CD4-positive, alpha-beta T cell treated with Interleukin-15 for 4 hours (primary cell): ENCODE measurements at places on chromosomes 7 and 10.

GRCh38 chr10:681670-682318 is 7.7 kb downstream of the DIP2C start:
- DNase-seq: no peak

DNA sequence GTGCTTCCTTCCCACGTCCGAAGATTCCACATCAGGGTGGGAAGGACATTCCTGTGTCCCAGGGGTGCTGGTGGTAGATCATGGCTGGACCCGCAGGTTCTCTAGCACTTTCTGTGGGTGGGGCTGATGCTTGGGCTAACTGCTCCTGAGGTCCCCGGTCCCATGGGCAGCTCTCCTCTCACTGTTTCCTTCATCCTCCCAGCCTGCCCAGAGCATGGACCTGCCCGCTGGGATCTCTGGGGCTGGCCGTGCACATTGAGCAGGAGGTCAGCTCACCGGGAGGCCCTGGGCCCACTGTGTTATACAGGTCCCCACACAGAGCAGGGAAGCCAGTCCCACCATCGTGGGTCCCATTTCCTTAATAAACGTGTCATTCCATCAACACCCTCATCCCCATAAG is 502.3 kb downstream of the TCERG1L start:
- DNase-seq: no peak

DNA sequence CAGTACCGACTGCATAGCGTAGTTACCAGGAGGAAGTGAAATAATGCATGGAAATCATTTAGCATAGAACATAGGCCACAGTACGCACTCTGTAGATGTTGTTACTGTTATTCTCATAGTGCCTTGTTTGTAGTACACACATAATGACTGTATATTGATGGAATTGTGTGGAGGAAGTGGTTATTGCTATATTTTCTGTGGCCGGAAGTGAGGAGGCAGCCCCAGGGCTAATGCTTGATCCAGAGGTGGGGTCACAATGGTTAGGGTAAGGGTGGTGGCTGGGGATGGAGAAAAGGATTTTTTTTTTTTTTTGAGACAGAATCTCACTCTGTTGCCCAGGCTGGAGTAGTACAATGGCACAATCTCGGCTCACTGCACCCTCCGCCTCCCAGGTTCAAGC is 4.5 kb upstream of the MGAM start:
- DNase-seq: no peak

DNA sequence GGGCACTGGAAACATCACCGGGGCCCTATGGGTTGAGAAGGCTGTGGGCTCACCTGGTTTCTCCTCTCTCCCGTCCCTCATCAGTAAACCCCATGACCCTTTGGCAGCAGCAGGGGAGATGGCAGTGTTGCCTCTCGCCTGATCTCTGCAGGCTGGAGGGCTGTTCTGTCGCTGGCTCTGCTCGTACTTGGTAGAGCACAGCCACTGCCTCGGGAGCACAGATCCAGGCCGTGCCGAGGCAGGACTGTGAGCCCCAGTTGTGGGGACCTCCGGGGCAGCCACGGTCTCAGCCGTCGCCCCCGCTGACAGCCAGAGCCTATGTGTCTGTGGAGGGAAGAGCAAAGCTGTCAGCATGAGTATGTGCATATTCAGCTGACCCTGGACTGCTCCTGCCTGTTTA is 94.9 kb downstream of the PTPRE start:
- no peak for DNase-seq

DNA sequence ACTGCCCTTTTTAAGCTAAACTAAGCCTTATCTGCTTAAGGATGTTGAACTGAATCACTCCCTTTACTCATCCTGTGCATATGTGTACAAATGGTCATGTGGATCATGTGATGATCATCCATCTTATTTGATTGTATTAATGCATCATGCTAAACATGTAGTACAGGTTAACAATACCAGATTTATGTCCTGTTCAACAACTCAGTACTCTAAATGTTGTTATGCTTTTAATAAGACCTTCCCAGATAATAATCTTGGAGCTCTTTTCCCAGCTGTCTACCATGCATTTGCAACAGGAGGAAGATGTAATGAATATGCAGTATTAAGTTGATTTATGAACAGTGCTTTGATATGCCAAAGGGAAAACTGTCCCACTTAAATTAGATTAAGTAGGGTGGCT is 318.0 kb downstream of the BICC1 start:
- no peak for DNase-seq

DNA sequence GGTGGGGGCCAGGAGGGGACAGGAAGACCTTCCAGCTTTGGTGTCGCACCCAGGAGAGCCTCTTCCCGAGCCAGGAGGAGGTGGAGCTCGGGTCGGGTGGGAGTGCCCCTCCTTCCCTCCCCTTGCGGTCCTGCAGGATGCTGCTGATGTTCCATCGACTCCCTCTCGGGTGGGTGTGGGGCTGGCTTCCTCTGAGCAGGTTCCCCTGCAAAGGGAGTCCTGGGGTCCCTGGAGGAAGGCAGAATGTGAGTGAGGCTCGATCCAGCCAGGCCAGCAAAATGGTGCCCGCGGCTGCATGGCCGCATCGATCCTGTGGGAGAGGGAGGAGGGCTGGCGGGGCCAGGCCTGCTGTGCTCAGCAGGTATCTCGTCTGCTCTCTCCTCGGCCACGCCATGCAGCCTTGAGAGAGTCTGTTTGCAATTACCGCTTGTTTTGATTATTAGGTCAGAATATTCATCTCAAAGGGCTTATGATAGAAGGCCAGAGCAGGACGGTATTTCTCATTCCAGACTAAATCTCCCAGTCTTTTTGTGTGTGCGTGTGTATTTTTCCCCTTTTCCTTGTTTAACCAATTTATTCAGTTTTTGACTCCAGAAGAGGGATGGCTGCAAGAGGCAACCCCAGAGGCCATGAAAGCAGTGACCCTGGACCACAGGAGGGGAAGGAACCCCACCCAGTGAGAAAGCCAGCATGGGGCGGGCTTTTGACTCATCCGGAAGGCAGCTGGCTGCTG is 137.3 kb upstream of the ZMIZ1 start:
- DNase-seq: no peak

DNA sequence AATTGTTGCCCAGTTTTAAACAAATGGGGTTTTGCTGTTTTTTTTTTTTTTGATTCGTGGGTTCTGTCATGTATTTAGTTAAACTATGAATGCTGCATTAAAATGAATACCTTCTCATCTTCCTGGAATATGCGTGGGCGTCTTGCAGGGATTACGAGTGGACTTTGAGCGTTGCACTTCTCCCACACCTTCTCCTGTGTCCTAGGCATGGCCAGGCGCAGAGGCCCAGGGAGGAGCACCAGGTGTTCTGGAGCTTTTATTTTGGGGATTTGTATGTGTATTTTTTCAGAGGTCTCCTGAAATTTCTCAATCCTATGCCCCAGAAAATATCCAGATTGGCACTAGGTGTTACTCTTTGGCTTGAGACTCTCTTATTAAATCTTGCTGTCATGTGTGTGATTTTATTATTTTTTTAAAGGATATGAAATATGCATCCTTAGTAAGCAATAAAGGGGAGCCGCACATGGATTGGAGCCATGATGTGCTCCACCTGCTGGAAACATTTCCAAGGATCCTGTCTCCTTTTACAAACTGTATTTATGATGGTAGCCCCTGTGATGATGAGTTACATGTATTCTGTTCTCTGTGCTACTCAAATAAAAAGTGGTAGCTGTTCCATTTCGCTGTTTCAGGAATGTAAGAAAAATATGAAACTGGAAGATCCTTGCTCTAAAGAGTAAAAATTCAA is 482.2 kb upstream of the KLF6 start:
- DNase-seq: no peak

- DNase-seq: no peak
Measured at GRCh38 chr10:131431533-131431932, 120.0 kb upstream of the TCERG1L start.

- no peak for DNase-seq
Measured at GRCh38 chr10:110513949-110514348, 16.2 kb downstream of the DUSP5 start.

- DNase-seq: no peak
Measured at GRCh38 chr10:26057466-26057865, 123.4 kb downstream of the MYO3A start.

DNA sequence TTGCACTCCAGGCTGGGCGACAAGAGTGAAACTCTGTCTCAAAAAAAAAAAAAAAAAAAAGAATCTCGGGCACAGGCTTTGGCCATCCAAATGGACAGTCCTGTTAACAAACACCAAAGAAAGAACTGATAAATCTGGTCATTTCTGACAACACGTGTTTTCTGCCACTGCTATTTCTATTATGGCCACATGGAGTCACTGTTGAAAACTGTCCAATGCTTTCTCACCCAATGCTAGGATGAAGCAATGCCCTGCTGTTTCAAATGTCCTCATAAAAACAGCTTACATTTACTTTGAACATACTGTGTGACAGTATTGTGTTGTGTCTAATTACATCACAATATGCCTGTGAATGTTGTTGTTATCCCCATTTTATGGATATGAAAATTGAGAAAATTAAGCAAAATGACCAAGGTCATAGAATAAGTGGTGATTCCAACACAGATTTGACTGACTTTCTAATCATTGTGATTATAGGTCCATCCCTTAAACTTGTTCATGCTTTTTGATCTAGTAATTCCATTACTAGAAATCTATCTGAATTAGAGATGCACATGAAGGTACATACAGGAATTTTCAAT is 19.9 kb upstream of the MAP3K8 start:
- DNase-seq: peak; percentile 64

GRCh38 chr7:87151729-87152111 is 533 bp upstream of the DMTF1 start:
- no peak for DNase-seq

DNA sequence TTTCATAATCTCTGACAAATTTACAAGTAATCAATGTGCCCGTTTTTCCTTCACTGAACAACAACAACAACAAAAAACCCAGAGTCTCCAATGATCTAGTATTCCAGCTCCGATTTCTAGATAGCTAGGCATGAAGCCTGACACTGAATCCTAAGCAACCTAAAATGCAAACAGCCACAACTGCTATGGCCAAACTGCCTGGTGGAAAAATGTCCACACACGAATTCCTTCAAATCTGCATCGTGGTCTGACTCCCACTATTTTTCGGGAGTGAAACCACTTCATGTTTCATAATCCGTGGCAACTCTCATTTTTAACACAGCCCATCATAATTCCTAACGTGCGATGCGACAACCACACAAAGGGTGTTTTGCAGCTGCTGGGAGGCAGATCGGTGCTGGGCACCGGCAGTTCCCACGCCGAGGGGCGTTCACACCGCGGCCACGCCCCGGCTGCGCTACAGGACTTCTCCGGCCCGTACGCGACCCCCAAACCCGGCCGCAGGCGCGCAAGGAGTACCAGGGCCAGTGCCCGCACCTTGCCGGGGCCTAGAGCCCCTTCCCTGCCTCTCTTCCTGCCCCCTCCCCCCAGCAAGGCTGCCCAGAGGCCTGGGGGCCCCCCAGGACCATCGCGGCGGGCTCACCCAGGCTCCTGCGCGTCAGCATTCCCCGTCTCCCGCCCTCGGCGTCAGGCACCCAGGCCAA is 814 bp downstream of the RUFY2 start:
- DNase-seq: peak; percentile 24

GRCh38 chr7:90955641-90956207 is 308.5 kb upstream of the FZD1 start:
- DNase-seq: no peak

GRCh38 chr10:53839440-53840039 is 961.5 kb downstream of the PCDH15 start:
- DNase-seq: no peak

GRCh38 chr7:11251436-11251835 is 277.8 kb downstream of the PHF14 start:
- DNase-seq: no peak

DNA sequence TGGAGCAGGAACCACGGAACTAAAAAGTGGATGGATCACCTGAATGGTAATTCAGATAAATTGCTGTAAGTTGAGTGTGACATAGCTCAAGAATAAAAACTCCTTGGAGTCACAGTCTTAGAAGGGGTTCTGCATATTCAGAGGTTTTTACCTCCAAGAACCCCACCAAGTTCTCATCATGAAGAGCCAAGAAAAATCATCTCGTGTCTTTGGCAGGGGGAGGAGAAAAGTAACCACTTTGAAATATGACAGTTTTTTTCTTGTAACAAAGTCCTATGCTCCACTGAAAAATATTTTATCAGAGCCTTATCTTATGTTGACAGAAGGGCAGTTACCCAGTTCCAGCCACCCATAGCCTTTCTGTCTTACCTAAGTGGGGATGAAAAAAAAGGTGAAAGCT is 38.2 kb upstream of the MBL2 start:
- no peak for DNase-seq

- DNase-seq: no peak
Measured at GRCh38 chr7:85030893-85031292, 156.0 kb downstream of the SEMA3D start.

DNA sequence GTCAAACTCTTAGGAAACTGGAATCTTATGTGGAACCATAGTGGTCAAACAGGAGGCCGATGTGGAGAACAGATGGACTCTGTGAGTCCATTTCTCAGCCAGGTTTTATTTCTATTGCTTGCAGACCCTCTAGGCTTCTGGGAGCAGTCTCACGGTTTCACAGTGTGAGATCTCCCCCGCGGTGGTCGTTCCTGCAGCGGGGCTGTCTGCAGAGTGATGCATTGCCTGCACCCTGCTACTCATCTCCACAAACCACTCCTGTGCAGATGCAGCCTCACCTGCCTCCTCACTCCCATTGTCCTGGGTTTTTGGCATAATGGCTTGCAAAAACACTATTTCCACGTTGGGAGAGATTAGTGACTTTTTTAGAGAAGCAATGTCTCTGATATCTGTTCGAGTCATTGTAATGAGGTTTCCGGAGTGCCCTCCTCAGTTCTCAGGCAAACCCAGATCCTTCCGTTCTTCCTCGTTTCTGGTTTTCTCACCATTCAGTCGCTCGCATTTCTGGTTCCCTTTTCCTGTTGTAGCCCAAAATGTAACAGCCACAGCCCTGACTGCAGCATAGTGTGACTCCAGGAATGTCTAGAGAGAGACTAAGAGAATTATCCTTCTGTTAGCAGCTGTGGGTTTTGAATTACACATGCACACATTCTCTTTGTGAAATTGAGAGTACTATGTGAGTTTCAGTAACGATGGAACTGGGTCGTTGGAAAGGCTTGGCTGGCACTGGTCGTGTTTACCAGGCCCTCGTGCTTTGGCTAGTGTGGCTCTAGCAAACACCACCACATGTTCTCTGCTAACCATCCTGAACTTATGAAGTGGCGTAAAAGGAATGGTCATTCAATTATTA is 30.2 kb downstream of the ACADSB start:
- no peak for DNase-seq

- no peak for DNase-seq
Measured at GRCh38 chr7:55211726-55212125, 153.4 kb upstream of the LANCL2 start.

- no peak for DNase-seq
Measured at GRCh38 chr7:6571160-6571779, 6.0 kb upstream of the ZDHHC4 start.
